ENCODE measurements at places on chromosomes 6 and 20.

GRCh38 chr6:167495506-167496401, 170.9 kb downstream of the TTLL2 start:
- H3K27me3 ChIP-seq = no peaks in the 10 kb centered on the region
- H3K36me3 ChIP-seq = no peaks in the 10 kb centered on the region
- H3K27ac ChIP-seq = no peak overlapping the region
- no peak for DNase-seq
- H3K4me1 ChIP-seq = no peaks in the 10 kb centered on the region

- H3K27ac ChIP-seq = no peak overlapping the region
- DNase-seq = no peak
- H3K4me3 ChIP-seq = no peak overlapping the region
- H3K4me1 ChIP-seq = no peaks in the 10 kb centered on the region
- no peaks in the 10 kb centered on the region for H3K27me3 ChIP-seq
Observed at GRCh38 chr6:139728876-139729427, 354.5 kb upstream of the CITED2 start.

- no peaks in the 10 kb centered on the region for H3K36me3 ChIP-seq
- DNase-seq = no peak
- H3K27me3 ChIP-seq = no peaks in the 10 kb centered on the region
Observed at GRCh38 chr6:39171489-39172376, 56.7 kb upstream of the SAYSD1 start.

DNA sequence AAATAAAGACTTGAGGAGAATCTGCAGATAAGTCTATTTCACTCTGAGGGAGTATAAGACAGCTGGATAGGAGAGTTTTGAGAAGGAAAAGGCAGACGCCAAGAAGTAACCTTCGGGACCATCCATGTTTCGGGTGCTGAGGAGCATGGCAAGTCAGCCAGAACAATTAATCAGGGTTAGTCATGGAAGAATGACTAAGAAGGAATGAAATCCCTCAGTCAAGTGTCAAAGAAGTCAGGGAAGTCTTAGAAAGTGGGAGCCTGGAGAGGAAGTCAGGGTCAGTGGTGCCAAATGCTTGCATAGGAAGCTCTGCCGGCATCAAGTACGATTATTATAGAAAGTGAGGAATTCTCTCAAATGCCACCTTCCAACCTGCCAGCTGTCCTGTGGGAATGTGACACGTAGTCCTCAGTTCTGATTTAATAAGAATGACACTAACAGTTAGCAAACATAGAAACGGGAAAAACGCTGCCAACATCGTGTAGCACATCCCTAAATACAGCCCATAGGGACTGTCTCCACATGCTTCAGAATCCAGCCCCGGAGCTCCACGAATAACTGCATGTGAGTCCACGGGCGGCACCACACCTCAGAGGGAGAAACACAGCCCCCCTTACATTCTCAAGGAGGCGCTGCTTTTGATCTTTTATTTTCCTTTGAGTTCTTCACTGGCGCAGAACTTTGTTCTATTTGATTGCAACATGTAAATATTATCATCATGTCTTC, 602.7 kb downstream of the PRKN start:
- H3K4me1 ChIP-seq = no peaks in the 10 kb centered on the region
- H3K36me3 ChIP-seq = no peaks in the 10 kb centered on the region
- H3K27me3 ChIP-seq = no peaks in the 10 kb centered on the region
- DNase-seq = no peak

DNA sequence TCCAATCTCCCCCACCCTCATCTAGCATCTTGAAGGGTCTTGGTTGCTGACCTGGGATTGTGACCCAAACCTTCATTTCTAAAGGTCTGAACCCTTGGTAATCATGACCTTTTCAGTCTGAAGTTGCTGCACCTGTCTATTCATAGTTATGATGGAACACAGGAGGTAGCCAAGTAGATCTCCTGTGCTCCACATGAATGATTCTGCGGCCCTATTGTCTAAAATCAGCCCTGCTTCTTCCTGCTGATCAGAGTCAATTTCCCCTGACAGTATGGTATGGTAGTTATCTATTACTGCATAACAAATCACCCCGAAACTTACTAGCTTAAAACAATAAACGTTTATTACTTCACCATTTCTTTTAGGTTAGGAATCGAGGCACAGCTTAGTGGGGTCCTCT, 9.0 kb downstream of the OR2B6 start:
- H3K4me3 ChIP-seq = no peak overlapping the region
- no peaks in the 10 kb centered on the region for H3K4me1 ChIP-seq
- DNase-seq = no peak
- H3K27me3 ChIP-seq = no peaks in the 10 kb centered on the region
- no peaks in the 10 kb centered on the region for H3K36me3 ChIP-seq

All from natural killer cell (primary cell).